ENCODE measurements at places on chromosomes 5 and 9.
A peak's percentile ranks its signal among the peaks of the same experiment; 100 is the strongest.

DNA sequence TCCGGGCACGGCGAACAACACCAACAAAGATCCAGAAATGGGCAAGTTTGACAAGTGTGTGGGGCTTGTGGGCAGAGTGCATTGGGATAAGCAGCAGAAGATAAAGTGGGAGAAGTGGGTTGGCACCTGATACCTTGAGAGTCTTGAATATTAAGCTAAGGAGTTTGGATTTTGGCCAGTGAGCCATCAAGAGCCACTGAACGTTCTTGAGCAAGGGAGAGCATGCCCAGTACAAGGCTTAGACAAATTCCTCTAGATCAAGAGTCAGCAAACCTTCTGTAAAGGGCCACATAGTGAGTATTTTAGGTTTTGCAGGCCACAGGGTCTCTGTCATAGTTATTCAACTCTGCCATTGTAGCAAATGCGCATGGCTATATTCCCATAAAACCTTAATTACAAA, 26.6 kb upstream of the TRMT10B start:
- no peak for DNase-seq

DNA sequence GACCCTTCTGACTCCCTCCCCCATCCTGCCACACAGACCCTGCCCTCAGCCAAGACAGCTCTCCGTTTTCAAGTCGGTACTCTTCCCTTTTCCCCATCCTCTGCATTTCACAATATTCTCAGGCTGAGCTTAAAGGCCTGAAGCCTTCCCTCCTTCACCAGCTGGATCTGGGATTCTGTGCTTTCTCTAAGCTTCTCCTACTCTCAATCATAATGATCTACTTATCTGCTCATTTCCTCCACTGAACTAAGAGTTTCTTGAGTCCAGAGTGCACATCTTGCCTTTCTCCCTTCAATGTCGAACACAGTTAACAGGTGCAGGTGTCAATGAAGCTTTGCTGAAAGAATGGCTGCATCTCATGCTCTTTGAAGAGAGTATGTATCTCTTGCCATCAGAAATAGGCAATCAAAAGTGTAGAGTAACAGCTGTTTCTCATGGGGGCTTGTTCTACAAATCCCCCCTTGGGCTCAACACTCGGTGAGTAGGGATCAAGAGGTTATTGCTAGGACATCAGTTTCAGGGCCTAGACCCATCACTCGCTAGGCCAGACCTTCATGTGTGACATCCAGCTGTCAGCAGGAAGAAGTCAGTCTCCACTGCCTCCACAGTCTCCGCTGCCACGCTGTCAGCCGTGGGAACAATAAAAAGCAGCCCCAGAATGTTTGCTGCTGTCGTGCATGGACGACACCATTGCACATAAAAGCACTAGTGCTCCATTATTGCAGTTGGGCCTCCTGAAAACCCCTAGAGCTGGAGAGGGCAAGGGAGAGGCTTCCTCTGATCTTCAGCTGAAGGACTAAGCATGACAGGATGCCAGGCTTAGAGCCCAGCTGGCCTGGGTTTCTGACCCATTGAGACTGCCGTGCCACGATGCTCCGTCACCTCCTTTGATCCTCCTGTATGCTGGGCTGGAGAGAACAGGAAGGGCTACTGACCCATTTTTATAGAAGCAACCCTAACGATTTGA, 23.7 kb downstream of the TRAF1 start:
- no peak for DNase-seq

DNA sequence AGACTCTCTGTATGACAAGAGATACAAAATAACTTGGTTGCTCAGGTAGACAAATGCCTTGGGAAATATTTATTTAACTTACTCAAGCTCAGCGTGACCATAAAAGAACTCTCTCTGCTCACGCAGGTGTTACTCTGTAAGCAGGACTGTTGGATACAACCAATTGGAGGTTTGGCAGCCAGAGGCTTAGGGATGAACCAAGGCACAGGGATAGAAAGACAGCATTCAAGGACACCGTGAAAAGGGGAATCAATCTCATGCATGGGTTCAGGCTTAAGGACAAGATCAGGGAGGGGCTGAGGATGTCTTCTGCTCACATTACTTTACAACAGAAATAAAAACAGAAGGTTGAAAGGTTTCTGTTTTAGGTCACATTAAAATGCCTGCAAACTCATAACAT, 389.0 kb upstream of the BRINP1 start:
- DNase-seq, result no peak

- peak; percentile 47 for DNase-seq
These were observed 492 bp downstream of the RABL6 start for GRCh38 chr9:136808075-136808805.

DNA sequence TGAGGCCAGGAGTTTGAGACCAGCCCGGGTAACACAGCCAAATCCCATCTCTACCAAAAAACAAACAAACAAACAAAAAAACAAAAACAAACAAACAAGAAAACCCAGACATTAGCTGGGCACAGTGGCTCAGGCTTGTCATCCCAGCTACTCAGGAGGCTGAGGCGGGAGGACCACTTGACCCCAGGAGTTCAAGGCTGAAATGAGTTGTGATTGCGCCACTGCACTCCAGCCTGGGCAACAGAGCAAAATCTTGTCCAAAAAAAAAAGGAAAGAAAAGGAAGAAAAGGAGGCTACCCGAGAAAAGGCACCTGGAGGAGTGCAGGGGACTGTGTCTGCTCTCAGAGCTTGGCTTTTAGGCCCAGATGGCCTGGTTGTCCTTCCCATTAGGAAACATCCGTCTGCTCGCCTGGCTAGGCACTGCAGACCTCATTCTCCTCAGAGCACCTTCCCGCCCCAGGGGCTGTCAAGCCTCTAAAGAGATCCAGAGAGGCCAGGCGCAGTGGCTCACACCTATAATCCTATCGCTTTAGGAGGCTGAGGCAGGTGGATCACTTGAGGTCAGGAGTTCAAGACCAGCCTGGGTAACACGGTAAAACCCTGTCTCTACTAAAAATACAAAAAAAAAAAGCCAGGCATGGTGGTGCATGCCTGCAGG, 185.3 kb upstream of the IER5L start:
- DNase-seq, result no peak

GRCh38 chr5:87268970-87269377, 1.3 kb downstream of the RASA1 start:
- no peak for DNase-seq

DNA sequence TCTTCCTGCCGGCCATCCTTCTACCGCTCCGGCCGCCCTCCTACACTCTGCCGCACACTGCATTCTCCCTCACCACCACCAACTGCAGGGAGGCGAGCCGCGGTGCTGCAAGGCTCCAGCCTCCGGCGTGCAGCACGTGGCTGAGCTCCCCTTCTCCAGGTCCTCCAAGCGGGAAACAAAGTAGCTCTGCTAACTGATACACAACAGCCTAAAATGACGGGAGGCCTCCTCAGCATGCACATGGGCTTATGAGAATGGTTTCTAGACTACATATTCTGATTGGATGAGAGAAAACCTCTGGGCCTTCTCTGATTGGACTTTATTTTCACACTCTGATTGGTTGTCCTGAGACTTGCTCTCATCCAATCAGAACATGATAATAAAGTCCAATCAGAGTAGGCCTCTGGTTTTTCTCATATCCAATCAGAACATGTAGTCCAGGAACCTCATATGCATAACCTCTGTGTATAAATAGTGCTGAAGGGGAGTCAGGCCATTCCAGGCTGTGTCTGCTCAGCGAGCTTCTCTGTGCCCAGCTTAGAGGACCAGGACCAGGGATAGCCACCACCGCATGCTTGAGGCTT, 27.0 kb upstream of the ZNF354B start:
- DNase-seq, result no peak

- DNase-seq, result peak; percentile 35
These were observed 60.1 kb downstream of the RGS3 start for GRCh38 chr9:113523421-113524141.

DNA sequence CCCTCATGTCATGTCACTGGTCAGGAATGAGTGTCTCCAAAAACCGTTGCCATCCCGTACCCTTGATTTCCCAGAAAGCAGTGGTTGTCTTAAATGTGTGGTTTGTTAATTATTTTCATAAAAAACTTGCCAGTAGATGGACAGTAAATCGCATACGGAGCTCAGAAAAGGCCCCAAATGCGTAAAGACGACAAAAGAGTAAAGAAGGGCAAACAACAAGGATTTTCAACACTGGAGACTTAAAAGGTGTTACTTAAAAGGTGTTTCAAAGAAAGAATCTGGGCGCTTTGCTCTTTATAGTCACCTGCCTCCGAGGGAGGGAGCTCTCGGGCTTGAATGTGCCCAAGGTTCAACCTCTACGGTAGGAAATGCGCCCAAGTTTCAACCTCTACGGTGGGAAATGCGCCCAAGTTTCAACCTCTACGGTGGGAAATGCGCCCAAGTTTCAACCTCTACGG, 734 bp downstream of the KIF27 start:
- no peak for DNase-seq

GRCh38 chr9:135332516-135332915, 147.1 kb upstream of the PPP1R26 start:
- no peak for DNase-seq

GRCh38 chr9:128828719-128829452, 708 bp downstream of the SPOUT1 start:
- no peak for DNase-seq

- DNase-seq, result no peak
These were observed 156.8 kb downstream of the DCP2 start for GRCh38 chr5:113133211-113133975.

- no peak for DNase-seq
These were observed 478.1 kb upstream of the NMUR2 start for GRCh38 chr5:152883066-152883775.

GRCh38 chr5:54848581-54848980, 136.8 kb downstream of the ESM1 start:
- no peak for DNase-seq

- no peak for DNase-seq
These were observed 29.7 kb upstream of the EFNA5 start for GRCh38 chr5:107700481-107700880.

- peak; percentile 69 for DNase-seq
These were observed 18.6 kb downstream of the MED10 start for GRCh38 chr5:6359555-6360322.

- DNase-seq, result no peak
These were observed 2.0 kb upstream of the MEF2C start for GRCh38 chr5:88885002-88885401.

- peak; percentile 69 for DNase-seq
These were observed 960 bp downstream of the NR2F1 start for GRCh38 chr5:93583768-93584595.

- no peak for DNase-seq
These were observed 62.0 kb downstream of the CAVIN4 start for GRCh38 chr9:100639854-100640253.

DNA sequence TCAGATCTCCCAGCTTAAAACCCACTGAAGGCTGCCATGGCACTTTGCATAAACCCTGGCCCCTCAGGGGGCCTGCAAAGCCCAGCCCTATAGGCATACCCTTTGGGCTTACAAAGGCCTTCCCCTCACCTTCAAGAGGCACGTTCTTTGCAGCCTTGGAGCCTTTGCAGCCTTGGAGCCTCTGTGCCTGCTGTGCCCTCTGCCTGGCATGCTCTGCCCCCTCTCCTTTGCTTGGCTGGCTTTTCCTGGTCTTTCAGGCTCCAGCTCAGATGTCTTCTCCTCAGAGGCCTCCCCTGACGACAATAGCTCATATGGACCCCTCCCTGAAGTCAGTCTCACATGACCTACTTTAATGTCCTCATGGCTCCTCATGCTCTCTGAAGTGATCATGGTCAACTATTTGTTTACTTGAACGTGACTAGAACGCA, 60.3 kb downstream of the CXXC5 start:
- DNase-seq, result no peak
